AG04450 (cell line): ENCODE measurements at places on chromosomes 3 and 15.

- DNase-seq: no peak
Measured at GRCh38 chr15:52498706-52499105, 30.0 kb downstream of the MYO5A start.

GRCh38 chr3:4776399-4776979 is 202.7 kb upstream of the BHLHE40 start:
- DNase-seq: no peak

GRCh38 chr15:62931650-62932049 is 110.9 kb upstream of the TPM1 start:
- DNase-seq: no peak

GRCh38 chr15:39631357-39631756 is 50.5 kb downstream of the THBS1 start:
- no peak for DNase-seq
